Panc1 (cell line): ENCODE measurements at places on chromosomes 5 and 9.

DNA sequence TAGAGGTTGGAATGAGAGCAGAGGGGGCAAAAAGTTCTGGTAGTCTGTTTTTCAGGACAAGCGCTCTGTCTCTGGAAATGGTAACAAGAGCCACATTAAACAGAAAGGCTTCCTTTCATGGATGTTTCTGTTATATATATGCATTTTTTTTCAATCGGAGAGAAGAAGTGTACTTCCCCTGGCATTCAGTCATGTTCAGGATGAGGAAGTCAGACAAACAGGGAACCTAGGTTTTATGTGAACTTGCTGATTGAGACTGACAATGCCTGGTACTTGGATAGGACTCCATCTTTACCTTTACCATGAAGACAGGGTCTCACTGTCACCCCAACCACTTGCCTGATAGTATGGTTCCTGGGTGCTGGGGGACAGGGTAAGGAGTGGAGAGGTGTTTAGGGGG lies 30.1 kb upstream of the ZBED3 start:
- DNase-seq, result no peak
- H3K36me3 ChIP-seq, result no peaks in the 10 kb centered on the region
- no peaks in the 10 kb centered on the region for H3K27me3 ChIP-seq
- no peak overlapping the region for H3K27ac ChIP-seq
- no peak overlapping the region for H3K4me3 ChIP-seq
- H3K4me1 ChIP-seq, result no peaks in the 10 kb centered on the region

DNA sequence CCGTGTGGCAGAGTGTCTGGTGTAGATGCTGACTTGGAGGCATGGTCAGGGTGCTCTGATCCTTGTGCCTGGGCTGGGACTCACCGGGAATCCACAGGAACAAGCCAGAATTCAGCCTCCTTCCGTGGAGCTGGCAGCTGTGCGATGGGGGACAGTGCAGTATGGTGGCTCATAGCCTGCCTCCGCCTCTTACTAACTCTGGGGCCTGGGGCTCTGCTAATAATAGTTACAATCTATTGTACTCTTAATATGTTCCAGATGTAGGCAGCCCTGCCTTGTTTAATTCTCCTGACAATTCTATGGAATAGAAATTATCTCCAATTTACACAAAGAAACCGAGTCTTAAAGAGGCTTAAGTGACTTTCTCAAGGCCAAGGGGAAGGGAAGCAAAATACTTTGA lies 77.6 kb downstream of the PCDH1 start:
- H3K27ac ChIP-seq, result no peak overlapping the region
- H3K36me3 ChIP-seq, result no peaks in the 10 kb centered on the region

GRCh38 chr5:178416919-178417318 lies 173.3 kb downstream of the COL23A1 start:
- no peak overlapping the region for H3K4me3 ChIP-seq
- H3K36me3 ChIP-seq, result no peaks in the 10 kb centered on the region
- no peaks in the 10 kb centered on the region; the same call in 1 of the 2 replicates for H3K4me1 ChIP-seq
- H3K27me3 ChIP-seq, result peaks cover 2% of the 10 kb centered on the region; the same call in 1 of the 2 replicates
- no peak overlapping the region for H3K27ac ChIP-seq

GRCh38 chr5:54873691-54874090 lies 111.7 kb downstream of the ESM1 start:
- H3K27me3 ChIP-seq, result peaks cover 26% of the 10 kb centered on the region
- no peak for DNase-seq
- no peak overlapping the region for H3K4me3 ChIP-seq
- no peaks in the 10 kb centered on the region for H3K36me3 ChIP-seq
- H3K27ac ChIP-seq, result no peak overlapping the region
- no peaks in the 10 kb centered on the region for H3K4me1 ChIP-seq

- H3K4me1 ChIP-seq, result no peaks in the 10 kb centered on the region
- H3K27ac ChIP-seq, result no peak overlapping the region
- DNase-seq, result no peak
- H3K36me3 ChIP-seq, result no peaks in the 10 kb centered on the region
These were observed 84.5 kb upstream of the PUM3 start for GRCh38 chr9:2928411-2928810.

GRCh38 chr9:136860933-136861873 lies 4.9 kb downstream of the EDF1 start:
- no peak for DNase-seq
- H3K4me3 ChIP-seq, result no peak overlapping the region
- no peaks in the 10 kb centered on the region for H3K27me3 ChIP-seq
- H3K4me1 ChIP-seq, result peaks cover 33% of the 10 kb centered on the region
- H3K27ac ChIP-seq, result no peak overlapping the region

DNA sequence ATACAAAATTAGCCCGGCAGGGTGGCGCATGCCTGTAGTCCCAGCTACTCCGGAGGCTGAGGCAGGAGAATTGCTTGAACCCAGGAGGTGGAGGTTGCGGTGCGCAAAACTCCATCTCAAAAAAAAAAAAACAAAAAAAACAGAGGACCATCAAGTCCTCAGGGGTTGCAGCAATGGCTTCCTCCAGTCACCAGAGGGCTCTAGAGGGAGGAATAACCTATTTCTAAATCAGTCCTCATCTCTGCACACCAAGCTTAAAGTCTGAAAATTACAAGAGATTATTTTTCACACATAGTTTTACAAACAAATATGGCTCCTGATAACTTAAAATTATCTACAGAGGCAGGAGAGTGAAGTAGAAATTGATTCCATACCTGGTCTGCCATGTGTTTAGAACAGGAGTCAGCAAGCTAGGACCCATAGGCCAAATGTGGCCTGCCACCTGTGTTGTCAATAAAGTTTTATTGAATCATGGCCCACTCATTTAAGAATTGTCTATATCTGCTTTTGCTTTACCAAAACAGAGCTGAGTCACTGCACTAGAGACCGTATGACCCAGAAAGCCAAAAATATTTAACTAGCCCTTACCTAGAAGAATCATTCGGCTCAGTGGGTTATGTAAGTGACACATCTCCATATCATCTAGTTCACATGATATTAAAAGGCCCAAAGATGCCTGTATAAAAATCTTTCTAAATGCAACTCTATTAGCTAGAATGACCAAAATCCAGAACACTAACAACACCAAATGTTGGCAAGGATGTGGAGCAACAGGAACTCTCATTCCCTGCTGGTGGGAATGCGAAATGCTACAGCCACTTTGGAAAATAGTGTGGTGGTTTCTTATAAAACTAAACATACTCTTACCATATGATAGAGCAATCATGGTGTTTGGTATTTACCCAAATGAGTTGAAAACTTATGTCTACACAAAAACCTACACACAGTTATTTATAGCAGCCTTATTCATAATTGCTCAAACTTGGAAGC lies 207.7 kb downstream of the FRMD3 start:
- no peak overlapping the region for H3K4me3 ChIP-seq
- no peaks in the 10 kb centered on the region for H3K36me3 ChIP-seq
- no peak overlapping the region for H3K27ac ChIP-seq
- H3K27me3 ChIP-seq, result no peaks in the 10 kb centered on the region

GRCh38 chr9:128550770-128551656 lies 1.4 kb upstream of the SPTAN1 start:
- peak overlapping the region; percentile 82 for H3K27ac ChIP-seq
- peaks cover 21% of the 10 kb centered on the region for H3K4me1 ChIP-seq
- H3K27me3 ChIP-seq, result no peaks in the 10 kb centered on the region
- H3K4me3 ChIP-seq, result peak overlapping the region; percentile 74

DNA sequence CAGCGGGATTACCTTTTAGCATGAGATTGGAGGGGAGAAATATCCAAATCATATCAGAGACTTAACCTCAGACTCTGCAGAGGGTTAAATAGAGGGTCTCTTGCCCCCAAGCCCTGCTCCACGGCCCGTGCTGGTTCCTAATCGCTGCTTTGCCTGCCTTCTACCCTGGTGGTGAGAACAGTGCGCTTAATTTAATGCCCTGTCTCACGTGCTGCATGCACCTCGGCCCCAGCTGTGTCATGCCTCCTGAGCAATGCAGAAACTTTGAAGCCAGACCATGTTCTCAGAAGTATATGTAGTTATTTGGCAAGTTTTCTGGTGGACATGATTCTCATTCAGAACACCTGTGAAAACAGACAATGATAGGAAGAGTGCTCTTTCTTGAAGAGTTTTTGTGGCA lies 1.4 kb downstream of the OTULIN start:
- DNase-seq, result no peak
- H3K36me3 ChIP-seq, result no peaks in the 10 kb centered on the region
- no peaks in the 10 kb centered on the region for H3K27me3 ChIP-seq
- peak overlapping the region; percentile 95 for H3K4me3 ChIP-seq
- H3K4me1 ChIP-seq, result peaks cover 21% of the 10 kb centered on the region

GRCh38 chr5:133081036-133081435 lies 29.2 kb downstream of the HSPA4 start:
- no peaks in the 10 kb centered on the region for H3K27me3 ChIP-seq
- peaks cover 13% of the 10 kb centered on the region; the same call in 1 of the 2 replicates for H3K36me3 ChIP-seq
- H3K4me3 ChIP-seq, result no peak overlapping the region
- H3K4me1 ChIP-seq, result no peaks in the 10 kb centered on the region
- no peak for DNase-seq

DNA sequence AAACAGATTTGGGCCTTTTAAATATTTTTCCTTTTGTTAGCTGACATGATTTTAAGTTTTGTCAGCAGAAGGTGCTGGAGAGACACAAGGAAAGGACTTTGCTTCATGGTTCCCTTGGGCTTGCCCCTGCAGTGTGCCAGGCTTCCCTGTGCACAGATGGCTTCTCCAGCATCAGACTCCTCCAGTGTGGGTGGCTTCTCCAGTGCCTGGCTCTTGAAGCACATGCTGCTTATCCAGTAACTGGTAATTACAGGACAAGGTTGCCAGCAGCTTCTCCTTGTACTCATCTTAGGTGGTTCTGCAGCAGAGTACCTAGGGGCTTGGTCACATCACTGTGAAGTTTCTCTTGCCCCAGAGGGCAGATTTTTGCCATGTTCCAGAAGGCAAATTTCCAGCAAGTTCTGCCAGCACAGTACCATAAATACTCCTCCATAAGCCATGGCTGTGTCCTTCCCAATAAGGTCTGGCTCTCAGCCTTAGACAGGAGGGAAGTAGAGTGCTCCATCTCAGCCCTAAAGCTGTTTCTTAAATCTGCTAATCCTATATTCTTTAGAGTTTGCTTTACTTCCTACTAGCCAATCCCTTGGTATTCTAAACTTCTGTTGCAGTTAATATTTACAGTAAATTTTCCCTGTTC lies 62.4 kb downstream of the PJA2 start:
- no peak overlapping the region for H3K27ac ChIP-seq
- DNase-seq, result no peak
- H3K4me3 ChIP-seq, result no peak overlapping the region

DNA sequence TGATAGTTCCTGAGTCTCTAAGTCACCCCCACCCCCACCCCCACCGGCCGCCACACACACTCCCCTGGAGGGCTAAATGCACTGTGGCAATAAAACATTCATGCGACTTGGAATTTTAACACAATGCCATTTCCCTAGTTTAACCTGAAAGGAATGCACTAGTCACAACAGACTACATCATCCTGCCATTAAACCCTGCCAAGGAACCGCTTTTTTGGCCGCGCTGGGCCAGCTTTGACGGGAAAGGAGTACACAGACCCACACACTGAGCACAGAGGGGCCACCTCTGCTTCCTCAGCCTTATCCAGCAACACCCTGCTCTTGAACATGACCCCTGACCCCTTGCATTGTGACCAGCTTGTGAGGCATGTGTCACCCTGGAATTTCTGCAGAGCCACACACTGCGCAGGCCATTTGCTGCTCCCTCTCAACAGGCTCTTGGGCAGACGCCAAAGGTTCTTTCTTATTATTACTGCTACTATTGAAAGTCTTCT lies 165.3 kb downstream of the BNC2 start:
- peak overlapping the region; percentile 88 for H3K27ac ChIP-seq
- H3K4me3 ChIP-seq, result peak overlapping the region; percentile 38
- peaks cover 12% of the 10 kb centered on the region for H3K4me1 ChIP-seq

- no peak overlapping the region for H3K4me3 ChIP-seq
- H3K27me3 ChIP-seq, result no peaks in the 10 kb centered on the region
- peaks cover 7% of the 10 kb centered on the region for H3K4me1 ChIP-seq
These were observed 140.3 kb upstream of the IER5L start for GRCh38 chr9:129318121-129319075.

- no peaks in the 10 kb centered on the region for H3K27me3 ChIP-seq
- H3K4me1 ChIP-seq, result peaks cover 6% of the 10 kb centered on the region; the same call in 1 of the 2 replicates
- no peak overlapping the region for H3K27ac ChIP-seq
- no peaks in the 10 kb centered on the region; the same call in 1 of the 2 replicates for H3K36me3 ChIP-seq
- DNase-seq, result no peak
- no peak overlapping the region for H3K4me3 ChIP-seq
These were observed 4.4 kb upstream of the EXOC3 start for GRCh38 chr5:438481-438981.

DNA sequence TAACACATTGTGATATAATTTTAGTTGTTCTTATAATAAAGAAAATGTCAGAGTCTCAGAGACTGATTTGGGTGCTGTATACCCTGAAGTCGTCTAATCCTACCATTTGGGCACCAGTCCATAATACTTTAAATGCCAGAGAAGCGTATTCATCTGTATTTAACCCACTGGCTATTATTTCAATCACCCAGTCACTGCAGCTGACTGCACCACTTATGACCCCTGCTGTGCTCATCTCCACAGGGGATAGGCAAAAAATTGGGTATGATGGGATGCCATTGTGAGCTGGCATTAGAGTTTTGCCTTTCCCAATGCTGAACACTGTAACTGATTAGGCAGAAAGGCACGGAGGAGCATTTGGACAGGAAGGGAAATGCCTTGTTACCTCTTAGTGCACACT lies 599.7 kb downstream of the CAAP1 start:
- no peaks in the 10 kb centered on the region for H3K36me3 ChIP-seq
- H3K4me1 ChIP-seq, result no peaks in the 10 kb centered on the region
- no peak for DNase-seq
- H3K27ac ChIP-seq, result no peak overlapping the region
- H3K27me3 ChIP-seq, result no peaks in the 10 kb centered on the region
- H3K4me3 ChIP-seq, result no peak overlapping the region

- no peak for DNase-seq
- peaks cover 6% of the 10 kb centered on the region; the same call in 1 of the 2 replicates for H3K4me1 ChIP-seq
- H3K4me3 ChIP-seq, result no peak overlapping the region
- no peaks in the 10 kb centered on the region for H3K27me3 ChIP-seq
These were observed 13.7 kb upstream of the PRELID2 start for GRCh38 chr5:145848854-145849253.

- H3K4me3 ChIP-seq, result no peak overlapping the region
- DNase-seq, result no peak
- 0 out of 2 replicates have a peak overlapping the region, but pooled peaks have one; percentile 23 for H3K27ac ChIP-seq
- H3K36me3 ChIP-seq, result no peaks in the 10 kb centered on the region
These were observed 82.4 kb downstream of the ARHGAP26 start for GRCh38 chr5:142852416-142853198.
